ENCODE measurements at places on chromosomes 4 and X. TPM values are rescaled to one million over a fixed set of nuclear protein-coding genes. Genes with fewer than 3 reads are reported as not detected.

DNA sequence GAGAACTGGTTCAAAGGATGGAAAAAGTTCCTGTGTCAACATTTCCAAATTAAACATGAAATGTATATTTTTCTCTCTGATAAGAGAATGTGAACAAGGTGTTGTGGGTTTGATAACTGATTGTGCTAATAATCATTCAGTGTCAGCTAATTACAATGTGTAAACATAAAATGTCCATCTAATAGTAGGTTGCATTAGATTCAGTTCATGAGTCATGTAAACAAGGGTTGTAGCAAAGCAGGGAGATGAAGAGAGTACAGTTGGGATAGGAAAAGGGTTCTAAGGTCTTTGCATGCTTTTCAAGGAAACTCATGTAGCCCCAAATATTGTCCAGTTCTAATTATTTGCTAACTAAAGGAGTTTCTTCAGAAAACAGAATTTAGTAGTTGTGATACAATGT, 55.4 kb downstream of the DCLK2 start:
- DNase-seq, result no peak

- no peak for DNase-seq
These were observed 60.9 kb upstream of the TXK start for GRCh38 chr4:48194971-48195370.

The STPG2 gene
- polyA plus RNA-seq, result not detected

DNA sequence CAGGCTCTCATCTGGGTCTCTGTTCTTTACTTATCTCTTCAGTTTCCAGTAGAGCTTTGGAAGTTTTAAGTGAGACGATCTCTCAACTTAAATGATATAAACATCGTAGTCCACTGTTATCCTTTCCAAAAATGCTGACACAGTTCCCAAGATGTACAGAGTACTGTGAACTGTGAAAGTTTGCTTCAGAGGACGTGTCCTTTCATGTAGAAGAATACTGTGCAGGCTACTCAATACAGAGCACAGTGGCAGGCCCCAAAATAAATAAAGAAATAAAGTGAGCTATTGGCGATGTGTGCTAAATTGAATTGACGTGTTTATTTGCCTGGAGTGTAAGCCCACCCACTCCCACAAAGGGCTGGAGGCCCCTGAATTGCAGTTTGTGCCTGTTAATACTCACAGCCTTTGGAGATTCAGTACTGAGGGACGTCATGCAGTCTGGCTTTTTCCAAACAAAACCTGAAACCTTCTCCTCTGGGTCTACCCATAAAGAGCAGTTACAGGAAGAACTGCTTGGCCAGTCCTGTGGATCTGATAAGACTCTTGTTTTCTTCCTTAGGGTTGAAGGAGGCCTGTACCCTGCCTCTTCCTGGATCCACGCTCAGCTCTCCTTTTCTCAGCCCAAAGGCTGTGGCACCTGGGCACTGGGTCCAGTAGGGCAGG, 66.1 kb downstream of the SOWAHB start:
- no peak for DNase-seq

DNA sequence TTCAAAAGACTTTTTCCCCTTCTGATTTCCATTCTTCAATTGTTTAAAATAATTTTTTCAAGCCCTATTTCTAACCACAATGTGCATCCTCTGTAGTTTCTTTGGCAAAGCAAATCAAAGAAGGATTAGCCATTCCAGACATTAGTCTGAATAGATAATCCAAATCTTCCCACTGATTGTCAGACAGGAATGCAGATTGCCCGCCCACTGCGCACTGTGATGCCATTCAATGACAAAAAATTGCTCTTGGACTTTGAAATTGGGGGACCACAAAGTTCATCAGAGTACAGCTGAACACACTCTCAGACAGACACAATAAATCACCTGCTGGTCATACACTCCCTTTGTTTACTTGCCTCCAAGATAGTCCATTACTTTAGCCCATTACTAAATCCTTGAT, 216.5 kb upstream of the DKK2 start:
- no peak for DNase-seq

GRCh38 chrX:19204636-19205035, 82.4 kb upstream of the ADGRG2 start:
- no peak for DNase-seq

The GPR143 gene
- polyA plus RNA-seq, result not detected

GRCh38 chr4:54961357-54961975, 163.9 kb downstream of the KDR start:
- DNase-seq, result peak; percentile 4

The XG gene
- not detected for polyA plus RNA-seq

DNA sequence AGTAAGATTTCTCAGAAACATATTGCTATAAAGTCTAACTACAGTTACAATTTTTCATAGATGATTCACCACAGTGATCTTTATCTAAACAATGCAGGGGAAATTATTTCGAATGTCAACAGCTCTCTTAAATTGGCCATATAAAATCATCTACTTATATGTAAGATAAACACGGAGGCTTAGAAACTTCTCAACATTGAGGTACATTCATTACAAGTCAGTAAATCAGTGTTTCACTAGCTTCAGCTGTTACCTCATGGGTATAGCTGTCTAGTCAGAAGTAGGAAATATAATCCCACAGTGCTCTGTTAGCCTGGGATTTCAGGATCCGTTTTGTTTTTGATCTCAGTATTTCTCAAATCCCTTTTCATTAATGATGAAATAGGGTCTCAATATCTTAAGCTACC, 43.2 kb downstream of the PCDH7 start:
- no peak for DNase-seq

The ZDHHC15 gene
- not detected for polyA plus RNA-seq
